ENCODE measurements at places on chromosomes 11 and 22.
A peak's percentile ranks its signal among the peaks of the same experiment; 100 is the strongest.

GRCh38 chr11:14617241-14618027 is 26.2 kb upstream of the PDE3B start:
- DNase-seq = no peak

DNA sequence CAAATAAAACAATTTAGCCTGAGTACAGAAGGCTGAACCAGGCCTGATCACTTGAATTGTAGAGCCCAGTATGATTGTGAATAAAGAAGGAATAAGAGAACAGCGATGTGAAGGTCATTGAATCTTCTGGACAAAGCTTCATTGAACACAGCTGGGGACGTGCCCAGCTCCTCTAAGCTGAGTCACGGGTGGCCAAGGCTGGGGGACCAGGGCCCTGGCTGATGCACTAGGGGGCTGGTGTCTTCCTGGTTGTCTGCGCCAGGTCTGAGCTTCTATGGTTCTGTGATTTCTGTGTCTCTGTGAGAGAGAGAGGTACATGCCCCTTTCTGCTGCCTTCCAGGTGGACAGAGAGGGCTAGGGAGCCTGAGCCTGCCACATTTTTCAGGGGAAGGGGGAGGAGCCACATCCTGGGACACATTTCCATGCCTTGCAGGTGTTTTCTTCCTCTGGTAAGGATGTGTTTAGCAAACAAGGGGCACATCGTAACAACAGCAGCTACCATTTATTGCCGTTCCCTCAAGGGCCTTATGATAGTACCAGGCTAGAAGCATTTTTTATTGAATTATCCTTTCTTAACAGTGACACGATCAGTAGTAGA is 135.7 kb downstream of the C11orf91 start:
- DNase-seq = no peak

GRCh38 chr11:14179116-14179820 is 179.7 kb downstream of the RRAS2 start:
- peak; percentile 45 for DNase-seq

GRCh38 chr11:66568124-66568916 is at the start of gene CTSF:
CTSF (minus strand) TSS chr11:66568606; CDS start chr11:66568486, 120 bp downstream.
- DNase-seq = peak; percentile 71

DNA sequence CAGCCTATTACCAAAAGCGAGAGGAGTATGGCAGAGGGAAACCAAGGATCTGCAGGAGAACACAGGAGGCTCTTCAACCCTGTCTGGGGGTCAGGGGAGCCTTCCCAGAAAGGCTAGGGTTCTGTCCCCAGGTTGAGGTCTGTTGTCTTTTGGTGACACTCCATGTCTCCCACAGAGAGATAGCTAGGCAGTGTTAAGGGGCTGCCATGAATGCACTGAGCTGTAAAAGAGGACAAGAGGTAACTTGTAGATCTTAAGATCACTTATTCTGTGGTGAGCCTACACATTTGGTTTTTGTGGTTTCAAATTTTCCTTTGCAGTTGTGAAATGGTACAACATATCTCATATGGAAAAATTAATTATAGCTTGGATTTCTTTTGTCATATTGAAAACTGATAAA is 6.0 kb upstream of the ACER3 start:
- no peak for DNase-seq

GRCh38 chr11:59226396-59226795 is 13.7 kb upstream of the MPEG1 start:
- DNase-seq = no peak

- no peak for DNase-seq
Measured at GRCh38 chr11:66126064-66126463, 56.0 kb downstream of the PACS1 start.

DNA sequence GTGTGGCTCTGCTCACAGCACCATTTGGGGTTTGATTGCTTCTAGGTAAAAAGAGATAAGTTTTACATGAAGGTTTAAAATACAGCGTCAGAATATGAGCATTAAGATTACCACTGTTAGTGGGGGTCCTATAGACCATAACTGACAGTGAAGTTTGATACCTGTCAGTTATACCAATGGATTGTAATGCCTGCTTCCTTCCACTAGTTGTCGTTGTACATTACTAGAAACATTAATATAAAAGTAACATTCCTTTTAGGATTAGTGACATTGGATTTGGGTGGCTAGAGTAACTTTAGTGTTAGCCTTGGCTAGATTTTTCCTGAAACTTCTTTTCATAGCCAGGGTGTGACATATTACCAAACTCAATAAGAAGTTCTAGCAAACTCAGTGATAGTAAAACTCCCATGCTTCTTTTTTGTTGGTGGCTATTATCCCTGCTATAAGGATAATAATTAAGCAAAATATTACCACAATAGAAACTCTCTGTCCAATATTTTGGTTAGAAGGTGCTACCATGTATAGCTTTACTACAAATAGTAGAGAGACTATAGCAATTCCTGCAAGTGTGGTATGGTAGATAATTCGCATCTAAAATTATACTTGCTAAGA is 57.1 kb downstream of the FAM181B start:
- no peak for DNase-seq

- DNase-seq = no peak
Measured at GRCh38 chr11:45768486-45768885, 36.5 kb upstream of the SLC35C1 start.

DNA sequence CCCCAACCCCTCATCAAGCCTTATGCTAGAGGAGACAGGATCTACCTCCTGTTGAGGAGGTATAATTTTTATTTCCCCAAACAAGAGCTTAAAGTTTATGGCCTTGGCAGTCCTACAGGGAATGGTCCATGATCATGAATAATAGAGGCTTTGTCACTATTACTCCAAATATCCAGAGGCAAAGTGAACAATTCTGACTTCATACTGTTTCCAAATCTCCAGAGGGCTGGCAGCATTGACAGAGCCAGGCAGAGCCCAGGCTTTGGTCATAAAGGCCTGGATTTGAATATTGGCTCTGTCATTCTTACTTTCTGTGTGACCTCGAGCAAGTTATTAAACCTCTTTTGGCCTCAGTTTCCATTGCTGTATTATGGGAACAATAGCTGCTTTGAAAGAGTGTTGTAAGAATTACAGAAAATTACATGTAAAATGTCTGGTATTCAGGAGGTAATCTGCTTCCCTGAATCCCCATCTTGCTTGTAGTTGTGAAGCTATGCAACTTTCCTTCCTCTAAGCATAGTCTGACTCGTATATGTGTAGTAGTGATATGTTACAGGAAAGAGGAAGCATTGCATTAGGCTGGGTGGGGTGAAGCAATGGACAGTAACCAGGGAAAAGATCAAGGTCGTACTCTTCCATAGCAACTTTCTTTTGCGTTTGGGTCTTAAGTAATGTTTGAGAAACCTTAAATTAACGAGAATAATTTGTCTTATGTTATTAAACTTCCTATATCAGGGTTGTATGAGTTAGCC is 88.8 kb downstream of the CD44 start:
- no peak for DNase-seq

- DNase-seq = no peak
Measured at GRCh38 chr11:133082453-133082781, 449.9 kb downstream of the OPCML start.

- DNase-seq = no peak
Measured at GRCh38 chr11:696955-697491, 1.4 kb downstream of the TMEM80 start.

GRCh38 chr11:4072668-4073285 is 21.8 kb upstream of the RRM1 start:
- DNase-seq = peak; percentile 72

DNA sequence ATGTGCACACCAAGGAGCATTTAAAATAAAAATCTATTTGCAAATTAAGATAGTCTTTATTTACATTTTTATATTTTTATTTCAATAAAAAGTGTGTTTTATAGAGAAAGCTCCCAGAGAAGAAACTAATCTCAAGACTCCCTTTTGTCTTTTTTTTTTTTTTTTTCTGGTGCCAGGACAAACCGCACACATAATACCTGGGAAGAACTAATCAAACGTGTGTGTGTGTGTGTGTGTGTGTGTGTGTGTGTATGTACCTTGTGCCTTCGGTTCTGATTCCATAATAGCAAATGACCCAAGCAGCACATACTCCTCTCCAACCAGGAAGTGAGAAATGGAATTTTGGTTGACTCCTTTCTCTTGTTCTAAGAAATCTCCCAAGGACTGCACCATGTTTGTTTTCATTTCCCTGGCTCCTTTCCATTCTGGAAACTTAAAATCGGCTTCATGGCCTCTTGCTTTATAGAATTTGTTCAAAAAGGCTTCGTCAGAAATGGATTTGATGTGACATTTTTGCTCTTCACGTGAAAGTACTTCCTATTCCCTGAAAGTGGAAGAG is 65.3 kb downstream of the ST3GAL4 start:
- DNase-seq = no peak

GRCh38 chr11:68038226-68038717 is 553 bp upstream of the TCIRG1 start:
- no peak for DNase-seq

DNA sequence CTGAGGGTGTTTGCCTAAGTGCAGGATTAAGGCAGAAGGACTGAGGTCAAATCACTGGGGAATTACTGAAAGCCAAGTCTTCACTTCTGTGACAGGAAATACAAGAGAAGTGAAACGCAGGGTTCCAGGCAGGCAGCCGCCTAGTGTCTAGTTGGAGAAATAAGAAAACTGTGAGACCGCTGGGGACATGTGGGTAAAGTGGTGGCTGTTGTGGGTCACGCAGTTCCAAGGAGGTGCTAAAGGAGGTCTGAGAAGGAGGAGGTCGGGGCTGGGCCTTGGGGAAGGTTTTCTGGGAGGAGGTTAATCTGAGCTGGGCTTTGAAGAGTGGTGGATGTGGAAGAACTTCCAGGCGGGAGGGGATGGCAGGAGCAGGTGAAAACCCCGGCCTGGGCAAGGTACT is 11.2 kb downstream of the MCM5 start:
- no peak for DNase-seq

DNA sequence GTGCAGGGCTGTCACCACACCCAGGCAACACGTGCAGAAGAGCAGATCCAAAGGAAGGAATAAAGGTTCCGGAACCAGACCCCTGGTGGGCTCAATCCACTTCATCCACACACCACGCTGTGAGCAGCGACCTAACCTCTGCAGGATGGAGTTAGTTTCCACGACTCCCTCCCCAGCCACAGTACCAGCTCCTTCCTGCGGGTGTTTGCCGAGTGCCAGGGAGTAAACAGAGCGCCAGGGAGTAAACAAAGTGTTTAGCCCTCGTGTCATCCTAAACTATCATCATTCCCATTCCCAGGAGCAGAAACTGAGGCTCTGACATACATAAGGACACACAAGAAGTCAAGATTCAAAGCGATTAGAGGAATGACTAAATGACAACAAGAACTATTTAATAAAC is 261.3 kb downstream of the MN1 start:
- no peak for DNase-seq

DNA sequence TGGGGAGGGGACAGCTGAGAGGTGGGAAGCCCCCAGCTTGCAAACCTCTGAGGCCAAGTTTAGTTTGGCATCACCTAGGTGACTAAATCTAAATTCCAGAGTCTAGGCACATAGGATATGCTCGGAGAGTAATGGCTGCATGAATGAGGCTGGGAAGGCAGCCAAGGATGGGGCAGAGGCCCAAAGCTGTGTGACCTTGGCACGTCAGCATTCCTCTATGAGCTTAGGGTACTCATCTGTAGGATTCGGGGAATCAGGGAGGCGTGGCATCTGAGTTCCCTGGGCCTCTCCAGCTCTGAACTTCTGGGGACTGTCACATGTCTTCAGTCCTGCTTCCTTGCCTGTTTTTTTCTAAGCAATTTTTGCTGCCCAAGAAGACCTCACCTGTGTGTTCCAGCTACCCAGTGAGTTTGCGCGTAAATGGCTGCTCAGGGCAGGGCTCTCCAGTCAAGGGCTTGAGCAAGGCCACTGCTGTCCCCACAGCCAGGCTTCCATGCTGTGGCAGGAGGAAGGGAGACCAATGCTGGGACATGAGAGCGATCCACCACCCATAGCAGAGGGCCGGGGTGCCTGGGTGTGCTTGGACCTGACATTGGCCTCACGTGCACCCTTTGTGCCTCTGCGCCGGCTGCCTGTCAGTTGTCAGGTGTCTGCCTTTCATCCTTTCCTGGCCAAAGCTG is 13.9 kb downstream of the DAGLA start:
- no peak for DNase-seq

GRCh38 chr22:32986766-32987040 is 71.5 kb downstream of the SYN3 start:
- no peak for DNase-seq

GRCh38 chr11:73403541-73403940 is 27.3 kb downstream of the RELT start:
- no peak for DNase-seq

DNA sequence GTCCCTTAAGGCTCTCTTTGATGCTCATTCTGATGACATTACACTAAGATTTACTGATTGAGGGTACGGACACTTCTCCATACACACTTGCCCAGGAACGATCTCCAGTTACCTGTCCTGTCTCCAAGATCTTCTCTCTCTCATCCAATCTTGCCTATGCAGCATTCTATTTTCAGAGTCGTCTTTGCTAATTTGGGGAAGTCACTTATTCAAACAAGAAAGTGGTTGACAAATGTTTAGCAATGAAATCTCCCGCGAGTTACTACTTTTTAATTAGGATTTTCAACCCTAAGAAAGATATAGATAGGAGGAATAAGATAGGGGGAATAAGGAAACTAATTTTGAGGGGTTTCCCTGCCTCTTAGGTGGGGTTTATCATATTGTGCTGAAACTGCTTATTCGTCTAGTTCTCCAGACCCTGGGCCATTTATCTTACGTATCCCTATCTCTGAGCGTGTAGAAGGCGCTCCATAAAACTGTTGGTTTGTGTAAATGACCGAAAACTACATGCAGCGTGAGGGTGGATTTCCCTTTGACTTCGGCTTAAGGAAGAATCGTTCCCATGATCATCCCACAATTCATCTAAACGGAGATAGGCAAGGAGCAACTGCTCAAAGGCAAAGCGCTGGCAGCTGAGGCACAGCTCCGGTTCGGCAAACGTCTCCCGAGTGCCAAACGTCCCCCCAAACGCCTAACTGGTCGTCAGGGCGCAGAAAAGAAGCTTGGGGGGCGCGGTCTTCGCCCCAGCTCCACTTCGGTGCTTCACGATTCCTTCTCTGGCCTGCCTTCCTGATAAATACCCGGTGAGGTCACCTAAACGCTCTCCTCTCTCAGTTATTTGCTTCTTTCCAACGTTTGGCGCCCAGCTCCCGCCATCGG is 804 bp downstream of the APIP start:
- peak; percentile 37 for DNase-seq

DNA sequence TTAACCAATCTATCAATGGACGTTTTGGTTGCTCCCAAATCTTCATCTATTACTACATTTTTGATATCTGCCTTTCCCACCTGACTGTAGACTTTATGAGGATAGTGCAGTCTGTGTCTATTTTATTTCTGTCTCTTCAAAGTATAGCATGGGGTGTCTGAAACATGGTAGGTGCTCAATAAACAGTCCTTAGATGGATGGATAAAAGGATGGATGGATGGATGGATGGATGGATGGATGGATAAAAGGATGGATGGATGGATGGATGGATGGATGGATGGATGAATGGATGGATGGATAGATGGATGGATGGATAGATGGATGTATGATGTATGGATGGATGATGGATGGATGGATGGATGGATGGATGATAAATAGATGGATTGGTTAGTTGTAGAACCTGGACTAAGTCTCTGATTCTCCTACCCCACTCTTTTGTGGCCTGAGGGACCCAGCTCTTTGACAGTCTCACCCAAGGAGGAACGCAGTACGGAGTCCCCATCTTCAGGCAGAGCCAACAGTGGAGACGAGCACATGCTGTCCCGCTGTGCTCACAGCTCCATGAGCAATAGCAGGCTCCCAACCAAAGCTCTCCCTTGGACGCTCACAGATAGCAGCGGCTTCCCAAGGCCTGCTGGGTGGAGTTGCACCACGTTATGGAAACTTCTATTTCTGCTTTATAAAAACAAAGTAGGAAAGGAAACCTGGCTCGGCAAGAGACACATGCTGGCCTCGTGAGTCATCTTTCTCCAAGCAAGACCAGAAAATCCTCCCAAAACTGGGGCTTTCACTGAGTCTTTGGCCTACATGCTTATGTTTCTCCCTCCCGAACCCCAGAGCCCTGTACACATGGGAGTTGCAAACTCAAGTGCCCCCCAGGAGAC is 448.0 kb downstream of the MIAT start:
- DNase-seq = no peak
